NCI-H1105 treated with DMSO at 0.1 percent for 48 hours (cell line): ENCODE measurements at places on chromosomes 1 and 21.

GRCh38 chr1:225156254-225156653 lies 226.8 kb downstream of the DNAH14 start:
- DNase-seq, result no peak

DNA sequence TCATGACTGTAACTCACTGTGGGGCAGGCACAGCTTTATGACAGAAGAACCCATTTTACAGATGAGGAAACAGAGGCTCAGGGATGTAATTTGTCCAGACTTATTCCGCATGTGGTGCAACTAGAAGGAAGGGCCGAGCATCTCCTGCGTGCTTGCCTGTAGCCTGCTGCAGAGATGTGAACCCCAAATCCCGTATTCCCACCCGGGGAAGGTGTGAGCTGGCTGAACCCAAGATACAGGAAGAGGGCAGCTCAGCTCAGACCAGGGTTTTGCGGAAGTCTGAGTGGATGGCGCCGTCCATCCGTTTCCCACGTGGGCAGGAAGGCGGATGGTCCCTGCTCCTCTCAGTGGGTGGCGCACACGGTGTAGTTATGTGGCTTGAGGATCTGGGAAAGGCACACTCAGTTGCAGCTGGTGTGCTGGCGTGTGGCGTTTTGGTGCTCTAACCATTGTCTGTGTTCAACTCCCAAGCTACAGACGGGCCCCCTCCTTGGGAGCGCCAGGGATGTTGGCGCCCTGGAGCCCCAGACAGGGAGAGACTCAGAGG lies 1.2 kb downstream of the CROCC start:
- DNase-seq, result no peak

DNA sequence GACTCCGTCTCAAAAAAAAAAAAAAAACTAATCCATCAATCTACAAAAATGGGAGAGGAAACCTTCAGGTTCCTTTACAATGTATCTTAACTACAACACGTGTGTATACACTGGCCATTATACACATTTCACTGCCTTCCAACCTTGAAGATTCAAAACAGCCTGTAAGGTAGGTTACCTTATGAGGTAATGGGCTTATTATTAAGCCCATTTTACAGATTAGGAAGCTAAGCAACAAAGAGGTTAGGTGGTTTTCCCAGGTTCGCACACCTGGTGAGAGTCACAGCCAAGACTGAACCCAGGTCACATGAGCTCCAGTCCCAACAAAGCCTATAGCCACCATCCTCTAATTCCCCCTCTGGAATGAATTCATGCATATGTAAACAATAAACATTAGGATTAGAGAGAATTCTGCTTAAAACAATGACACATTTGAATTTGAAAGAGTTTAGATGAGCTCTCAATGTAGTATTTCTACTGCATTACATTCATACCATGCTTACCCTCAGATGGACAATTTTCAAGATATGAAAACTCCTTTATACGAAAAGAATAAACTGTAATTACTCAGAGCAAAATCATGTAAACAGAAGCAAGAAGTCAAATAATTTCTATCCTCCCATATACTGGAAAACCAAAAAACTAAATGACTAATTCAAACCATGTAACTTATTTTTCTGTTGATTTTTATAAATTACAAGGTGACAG lies 54.8 kb downstream of the EIF4G3 start:
- no peak for DNase-seq

DNA sequence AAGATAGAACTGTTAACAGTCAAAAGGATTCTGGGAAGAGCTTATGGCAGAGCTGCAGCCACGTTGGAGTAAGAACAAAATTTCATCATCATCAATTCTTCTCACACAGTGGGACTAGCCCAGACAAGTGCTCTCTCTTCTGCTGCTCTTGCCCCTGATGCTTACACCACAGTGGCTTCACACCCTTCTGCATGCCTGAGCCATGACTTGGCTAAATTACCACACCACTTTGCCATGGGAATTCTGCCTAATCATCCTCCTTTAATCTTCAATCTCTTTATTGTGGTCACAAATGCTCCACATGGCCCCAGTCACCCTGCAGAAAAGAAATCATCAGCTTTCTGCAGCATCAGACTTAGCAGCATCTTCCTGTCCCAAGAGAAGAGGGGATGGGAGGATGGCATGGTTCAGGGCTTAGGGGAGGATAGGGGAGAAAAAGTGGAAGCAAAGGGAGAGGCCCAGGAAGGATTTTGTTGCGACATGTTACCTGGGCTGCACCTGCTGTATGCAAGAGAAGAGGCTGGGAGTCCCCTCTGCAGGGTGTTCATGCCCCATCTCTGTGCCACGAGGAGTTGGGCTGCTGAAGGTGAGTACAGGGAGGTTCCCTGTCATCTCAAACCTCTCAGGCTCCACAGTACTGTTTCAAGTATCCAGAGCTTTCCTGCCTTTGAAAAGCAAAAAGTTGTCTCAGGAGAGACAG lies 9.0 kb upstream of the RPTN start:
- DNase-seq, result no peak
